ENCODE measurements at places on chromosomes 11 and 22. TPM values are rescaled to one million over a fixed set of nuclear protein-coding genes. Genes with fewer than 3 reads are reported as not detected.

The CADM1 gene
- total RNA-seq = 0.40 TPM

The ST3GAL4 gene
- 14.7 TPM for total RNA-seq

The ALG12 gene
- 13.5 TPM for total RNA-seq

The CDC42BPG gene
- total RNA-seq = 0.22 TPM

The SEPTIN5 gene
- 14.8 TPM for total RNA-seq

The NAALAD2 gene
- total RNA-seq = 0.22 TPM

- peak; percentile 8 for DNase-seq
These were observed 16.1 kb downstream of the C2CD3 start for GRCh38 chr11:74154620-74155281.

GRCh38 chr22:49781289-49781782 lies 46.3 kb downstream of the BRD1 start:
- DNase-seq = no peak

- DNase-seq = peak; percentile 23
These were observed 133.9 kb upstream of the BMAL1 start for GRCh38 chr11:13143486-13144297.

DNA sequence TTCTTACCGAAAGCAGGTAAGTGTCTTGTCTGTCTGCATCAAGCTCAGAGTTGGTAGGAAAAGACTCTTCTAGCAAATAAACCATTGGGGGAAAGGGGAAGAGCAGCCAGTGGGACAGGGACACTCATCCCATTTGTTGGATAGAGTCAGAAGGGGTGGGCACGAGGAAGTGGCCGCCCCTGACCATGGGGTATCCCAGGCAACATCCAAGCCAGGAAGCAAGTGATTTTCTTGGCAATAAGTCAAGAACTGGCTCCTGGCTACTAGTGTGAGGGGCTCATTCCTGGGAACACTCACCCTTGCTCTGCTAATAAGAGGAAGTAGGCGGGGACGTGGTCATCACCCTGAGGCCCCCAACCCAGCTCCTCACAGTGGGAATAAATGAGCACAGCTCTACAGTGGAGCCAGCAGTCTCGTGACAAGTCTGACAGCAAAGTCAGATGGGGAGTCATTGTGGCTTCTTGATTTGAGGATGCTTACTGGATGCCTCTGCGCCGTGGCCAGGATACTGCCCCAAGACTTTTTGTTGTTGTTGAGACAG lies 6.7 kb downstream of the SLC25A18 start:
- DNase-seq = peak; percentile 60

DNA sequence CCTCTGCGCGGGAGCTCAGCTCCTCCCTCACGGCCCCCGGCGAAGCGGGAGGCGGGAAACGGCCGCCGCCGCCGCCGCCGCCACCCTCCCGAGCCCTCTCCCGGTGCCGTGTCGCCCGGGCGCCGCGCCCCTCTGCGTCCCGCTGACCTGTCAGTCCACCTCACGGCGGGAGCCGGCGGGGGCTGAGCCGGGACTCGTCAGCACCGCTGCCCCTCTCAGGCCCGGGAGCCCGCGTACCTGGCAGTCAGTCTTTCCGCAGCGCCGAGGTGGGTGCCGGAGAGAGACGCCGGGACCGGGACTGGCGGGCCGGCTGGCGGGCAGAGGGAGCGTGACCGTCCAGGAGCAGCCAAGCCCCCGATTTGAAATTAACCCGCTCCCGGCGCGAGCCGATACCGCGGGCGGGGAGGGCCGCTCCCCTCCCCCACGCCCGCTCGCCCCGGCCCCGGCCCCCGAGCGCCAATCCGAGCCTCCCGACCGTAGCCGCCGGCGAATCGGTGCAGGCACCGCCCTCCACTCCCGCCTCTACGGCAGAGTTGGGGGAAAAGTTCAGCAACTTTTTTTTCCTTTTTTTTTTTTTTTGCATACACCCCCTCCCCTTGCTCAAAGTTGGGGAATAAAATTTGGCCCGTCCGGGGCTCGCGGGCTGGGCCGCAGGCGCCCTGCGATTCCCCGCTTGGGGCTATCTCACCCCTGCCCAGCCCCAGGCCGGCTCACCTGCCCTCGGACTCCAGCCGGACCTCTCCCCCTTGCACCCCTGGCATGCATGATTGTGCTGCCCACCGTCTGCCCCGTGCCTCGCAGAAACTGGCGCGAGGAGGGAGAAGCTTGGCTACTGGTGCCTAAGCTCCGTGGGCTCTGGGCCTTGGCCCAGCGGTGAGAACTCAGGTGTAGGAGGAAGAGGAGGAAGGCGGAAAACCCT lies 774 bp upstream of the E2F8 start:
- peak; percentile 35 for DNase-seq

GRCh38 chr22:50527921-50528681 lies 1.7 kb downstream of the TYMP start:
- no peak for DNase-seq

DNA sequence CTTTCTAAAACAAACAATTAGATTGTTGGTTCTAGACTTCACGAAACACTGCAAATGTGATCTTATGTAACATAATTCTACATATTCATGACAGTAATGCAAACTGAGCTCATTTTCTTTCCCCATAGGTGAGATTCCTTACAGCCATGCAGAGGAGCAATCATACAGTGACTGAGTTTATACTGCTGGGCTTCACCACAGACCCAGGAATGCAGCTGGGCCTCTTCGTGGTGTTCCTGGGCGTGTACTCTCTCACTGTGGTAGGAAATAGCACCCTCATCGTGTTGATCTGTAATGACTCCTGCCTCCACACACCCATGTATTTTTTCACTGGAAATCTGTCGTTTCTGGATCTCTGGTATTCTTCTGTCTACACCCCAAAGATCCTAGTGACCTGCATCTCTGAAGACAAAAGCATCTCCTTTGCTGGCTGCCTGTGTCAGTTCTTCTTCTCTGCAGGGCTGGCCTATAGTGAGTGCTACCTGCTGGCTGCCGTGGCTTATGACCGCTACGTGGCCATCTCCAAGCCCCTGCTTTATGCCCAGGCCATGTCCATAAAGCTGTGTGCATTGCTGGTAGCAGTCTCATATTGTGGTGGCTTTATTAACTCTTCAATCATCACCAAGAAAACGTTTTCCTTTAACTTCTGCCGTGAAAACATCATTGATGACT lies 1.5 kb downstream of the OR9G1 start:
- no peak for DNase-seq

DNA sequence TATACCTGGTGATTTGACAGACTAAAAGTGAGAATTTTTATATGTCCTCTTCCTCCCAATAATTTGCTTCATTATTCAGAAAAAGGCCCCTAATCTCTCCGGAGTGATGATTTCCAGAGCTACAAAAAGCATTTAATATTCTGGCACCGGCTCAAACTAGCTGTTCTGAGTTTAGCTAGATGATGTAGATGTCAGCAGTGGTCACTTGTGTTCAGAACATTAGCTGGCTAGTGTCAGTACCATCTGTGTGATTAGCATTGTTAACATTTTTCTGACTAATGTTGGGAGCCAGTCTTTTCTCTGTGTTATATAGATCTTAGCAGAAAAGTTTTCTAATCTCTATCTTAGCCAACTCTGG lies 68.7 kb upstream of the RRM1 start:
- peak; percentile 83 for DNase-seq

GRCh38 chr22:49749885-49750510 lies 77.7 kb downstream of the BRD1 start:
- DNase-seq = no peak

DNA sequence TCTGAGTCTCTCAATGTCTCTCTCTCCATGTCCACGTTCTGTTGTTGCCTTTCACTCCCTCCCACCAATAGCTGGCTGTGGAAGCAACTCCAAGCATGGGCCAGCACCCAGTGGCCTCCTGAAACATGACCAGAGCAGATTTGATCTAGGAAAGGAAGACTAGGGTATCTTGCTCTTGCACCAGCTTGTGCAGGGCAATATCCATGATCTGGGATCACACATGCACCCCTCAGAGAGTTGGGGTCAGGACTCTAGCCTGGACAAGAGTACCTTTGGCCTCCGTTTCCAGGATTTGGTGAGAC lies 34.5 kb upstream of the RIC3 start:
- DNase-seq = no peak

GRCh38 chr22:17191163-17191784 lies 28.0 kb downstream of the ADA2 start:
- peak; percentile 56 for DNase-seq

GRCh38 chr11:43401252-43401651 lies 42.5 kb downstream of the TTC17 start:
- no peak for DNase-seq

DNA sequence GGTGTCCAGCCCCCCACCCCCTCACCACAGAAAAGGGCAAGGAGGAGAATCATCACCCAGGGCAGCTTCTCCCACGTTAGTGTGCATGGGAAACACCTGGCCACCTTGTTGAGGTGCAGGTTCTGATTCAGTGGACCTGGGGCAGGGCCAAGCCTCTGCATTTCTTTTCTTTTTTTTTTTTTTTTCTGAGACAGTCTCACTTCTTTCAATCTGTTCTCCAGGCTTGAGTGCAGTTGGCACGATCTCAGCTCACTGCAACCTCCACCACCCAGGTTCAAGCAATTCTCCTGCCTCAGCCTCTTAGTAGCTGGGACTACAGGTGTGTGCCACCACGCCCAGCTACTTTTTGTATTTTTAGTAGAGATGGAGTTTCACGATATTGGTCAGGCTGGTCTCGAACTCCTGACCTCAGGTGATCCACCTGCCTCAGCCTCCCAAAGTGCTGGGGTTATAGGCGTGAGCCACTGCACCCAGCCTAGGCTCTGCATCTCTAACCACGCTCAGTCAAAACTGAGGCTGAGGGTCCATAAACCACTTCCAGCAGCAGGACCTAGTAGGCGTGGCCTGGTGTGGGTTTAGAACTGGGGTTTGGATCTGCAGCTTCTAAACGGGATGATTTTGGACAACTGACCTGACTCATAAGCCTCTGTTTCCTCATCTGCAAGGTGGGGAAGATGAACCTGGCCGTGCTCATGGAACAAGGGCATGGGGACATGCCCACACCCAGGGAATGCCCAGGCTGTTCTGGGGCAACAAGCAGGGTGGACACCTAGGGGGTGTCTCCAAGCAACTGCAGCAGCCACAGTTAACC lies 734 bp downstream of the ZP1 start:
- no peak for DNase-seq

- peak; percentile 72 for DNase-seq
These were observed 7.7 kb downstream of the LHFPL7 start for GRCh38 chr22:24938741-24939341.

DNA sequence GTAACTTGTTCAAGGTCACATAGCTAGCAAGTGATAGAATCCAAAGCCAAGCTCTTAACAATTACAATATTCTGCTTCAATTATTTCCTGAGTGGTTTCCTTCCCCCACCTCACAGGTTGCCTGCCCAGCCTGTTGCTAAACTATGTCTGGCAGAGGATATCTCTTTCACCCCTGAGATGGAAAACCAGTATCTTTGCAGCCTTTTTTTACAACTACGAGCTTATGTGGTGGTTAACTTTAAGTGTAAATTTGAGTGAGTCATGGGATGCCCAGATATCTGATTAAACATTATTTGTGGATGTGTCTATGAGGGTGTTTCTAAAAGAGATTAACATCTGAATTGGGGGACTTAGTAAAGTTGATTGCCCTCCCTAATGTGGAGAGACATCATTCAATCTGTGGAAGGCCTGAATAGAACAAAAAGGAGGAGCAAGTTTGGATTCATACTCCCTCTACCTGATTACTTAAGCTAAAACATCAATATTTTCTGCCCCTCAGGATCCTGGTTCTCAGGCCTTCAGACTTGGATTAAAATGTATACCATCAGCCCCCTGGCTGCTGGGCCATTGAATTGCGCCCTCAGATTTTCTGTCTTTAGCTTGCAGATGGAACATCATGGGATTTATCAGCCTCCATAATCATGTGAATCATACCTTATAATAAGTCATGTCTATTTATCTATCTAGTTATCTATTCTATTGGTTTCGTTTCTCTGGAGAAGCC lies 911.9 kb downstream of the METTL15 start:
- peak; percentile 74 for DNase-seq

- DNase-seq = no peak
These were observed 124.8 kb downstream of the TRPC6 start for GRCh38 chr11:101459020-101459419.

DNA sequence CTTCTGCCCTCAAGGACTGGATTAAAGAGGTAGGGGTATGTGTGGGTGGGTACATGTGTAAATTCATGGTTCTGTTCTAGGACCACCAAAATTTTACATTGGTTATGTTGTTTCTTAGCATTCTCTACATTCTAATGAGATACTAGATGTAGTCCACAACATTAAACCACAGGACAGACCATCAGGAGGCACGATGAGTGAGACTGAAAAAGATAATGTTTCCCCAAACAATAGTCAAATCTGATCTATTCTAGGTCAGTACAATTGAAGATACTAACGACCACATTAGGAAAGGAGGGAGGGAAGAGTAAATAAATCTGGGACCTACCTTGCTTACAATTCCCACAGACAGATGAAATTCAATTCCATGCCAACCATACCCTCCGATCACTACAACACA lies 42.2 kb downstream of the MRTFA start:
- no peak for DNase-seq

DNA sequence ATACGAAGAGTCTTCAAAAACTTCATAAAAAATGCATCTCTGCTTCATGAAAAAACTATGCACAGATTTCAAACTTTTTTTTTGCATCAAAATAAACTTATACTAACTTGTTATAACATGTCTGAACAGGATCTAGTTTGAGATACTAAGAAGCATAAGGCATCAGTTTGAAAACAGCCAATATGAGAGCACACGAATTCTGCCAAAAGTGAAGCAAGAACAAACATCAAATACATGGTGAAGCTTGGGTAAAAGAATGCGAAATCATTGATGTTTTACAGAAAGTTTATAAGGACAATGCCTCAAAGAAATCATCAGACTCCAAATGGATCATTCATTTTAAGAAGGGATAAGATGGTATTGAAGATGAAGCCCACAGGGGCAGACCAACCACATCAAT lies 389.1 kb upstream of the TENM4 start:
- DNase-seq = no peak

GRCh38 chr22:19746726-19747125 lies 13.9 kb upstream of the TBX1 start:
- DNase-seq = no peak

DNA sequence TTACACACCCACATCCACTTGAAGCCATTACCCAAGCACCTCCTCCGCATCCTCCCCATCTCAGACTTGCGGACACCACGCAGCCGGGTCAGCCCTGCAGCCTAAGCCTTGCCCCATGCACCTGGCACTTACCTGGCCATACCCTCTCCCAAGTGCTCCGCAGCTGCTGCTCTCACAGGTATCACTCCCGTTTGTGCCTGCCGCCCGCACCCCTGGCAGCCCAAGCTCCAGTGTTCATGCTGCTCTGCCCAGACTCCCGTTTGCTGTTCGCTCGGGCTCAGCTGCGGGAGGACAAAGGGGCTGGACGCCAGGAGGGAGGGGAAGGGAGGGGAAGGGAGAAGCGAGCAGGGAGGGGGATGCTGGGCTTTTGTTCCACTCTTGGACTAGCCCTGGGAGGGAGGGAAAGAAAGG lies at the start of gene KLHL35:
TSS of gene KLHL35 (minus strand) at position 293 of the 411 bp plus-strand sequence. CDS start 2,574 bp downstream, outside the sequence.
- no peak for DNase-seq
